Neural progenitor cell (in vitro differentiated cells): ENCODE measurements at places on chromosomes 7 and 10. TPM values are rescaled to one million over a fixed set of nuclear protein-coding genes. Genes with fewer than 3 reads are reported as not detected.

- H3K27ac ChIP-seq, result no peak overlapping the region
- no peak overlapping the region for H3K4me3 ChIP-seq
- H3K4me1 ChIP-seq, result no peaks in the 10 kb centered on the region
- H3K27me3 ChIP-seq, result no peaks in the 10 kb centered on the region
These were observed 18.8 kb downstream of the ANXA11 start for GRCh38 chr10:80186364-80187012.

DNA sequence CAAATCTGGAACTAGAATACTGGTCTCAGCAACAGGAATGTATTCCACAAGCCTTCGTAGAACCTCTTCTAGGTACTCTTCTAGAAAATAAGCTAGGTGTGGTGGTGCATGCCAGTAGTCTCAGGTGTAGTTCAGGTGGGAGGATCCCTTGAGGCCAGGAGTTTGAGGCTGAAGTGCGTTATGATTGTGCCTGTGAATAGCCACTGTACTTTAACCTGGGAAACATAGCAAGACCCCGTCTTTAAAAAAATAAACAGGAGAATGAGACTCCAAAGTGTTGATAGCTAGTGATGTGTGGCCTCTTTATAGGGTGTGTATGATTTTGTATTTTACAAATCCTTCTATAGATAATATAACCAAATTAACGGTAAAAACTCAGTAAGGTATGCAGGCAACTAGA, 1.5 kb upstream of the ZNF775 start:
- H3K27ac ChIP-seq, result peak overlapping the region; percentile 93
- peaks cover 30% of the 10 kb centered on the region for H3K4me1 ChIP-seq
- DNase-seq, result no peak
- H3K27me3 ChIP-seq, result no peaks in the 10 kb centered on the region
- H3K36me3 ChIP-seq, result no peaks in the 10 kb centered on the region

The TEX36 gene
- not detected in 2 replicates for total RNA-seq

The ERCC6 gene
- 8.5 and 10.5 TPM in 2 replicates for total RNA-seq
